Kidney (tissue), 22 donors: ENCODE measurements at places on chromosomes 7 and 10. TPM values are rescaled to one million over a fixed set of nuclear protein-coding genes. Genes with fewer than 3 reads are reported as not detected.

- H3K27ac ChIP-seq, result no peak overlapping the region
- no peaks in the 10 kb centered on the region for H3K4me1 ChIP-seq
- no peak overlapping the region for H3K4me3 ChIP-seq
- H3K27me3 ChIP-seq, result no peaks in the 10 kb centered on the region
Observed at GRCh38 chr7:141178486-141179135, 104.7 kb downstream of the TMEM178B start.

USP6NL gene
- polyA plus RNA-seq, result 4.5 TPM

CTAGE8 gene
- 5.4 TPM for polyA plus RNA-seq

DNAH11 gene
- 0.58 TPM for polyA plus RNA-seq

DNA sequence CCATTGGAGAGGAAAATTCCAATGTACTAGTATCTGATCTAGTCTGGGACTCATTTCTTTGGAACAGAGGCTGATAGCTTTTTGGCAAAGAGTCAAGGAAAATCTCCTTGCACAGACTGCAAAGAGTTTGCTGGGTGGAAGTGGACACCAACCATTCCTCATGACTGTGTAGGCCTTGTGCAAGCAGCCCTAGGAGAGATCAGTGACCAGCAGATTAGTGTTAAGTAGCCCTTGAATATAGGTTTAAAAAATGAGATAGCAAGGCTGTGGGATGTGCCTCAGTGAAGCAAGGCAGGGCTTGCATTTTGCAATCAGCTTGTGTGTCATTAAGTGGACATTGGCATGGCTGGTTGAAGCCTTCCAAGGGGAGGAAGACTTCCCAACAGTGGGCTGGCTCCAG is 341.6 kb downstream of the PLXNA4 start:
- H3K27ac ChIP-seq, result no peak overlapping the region
- DNase-seq, result no peak
- no peak overlapping the region for H3K4me3 ChIP-seq
- no peaks in the 10 kb centered on the region for H3K4me1 ChIP-seq

DNA sequence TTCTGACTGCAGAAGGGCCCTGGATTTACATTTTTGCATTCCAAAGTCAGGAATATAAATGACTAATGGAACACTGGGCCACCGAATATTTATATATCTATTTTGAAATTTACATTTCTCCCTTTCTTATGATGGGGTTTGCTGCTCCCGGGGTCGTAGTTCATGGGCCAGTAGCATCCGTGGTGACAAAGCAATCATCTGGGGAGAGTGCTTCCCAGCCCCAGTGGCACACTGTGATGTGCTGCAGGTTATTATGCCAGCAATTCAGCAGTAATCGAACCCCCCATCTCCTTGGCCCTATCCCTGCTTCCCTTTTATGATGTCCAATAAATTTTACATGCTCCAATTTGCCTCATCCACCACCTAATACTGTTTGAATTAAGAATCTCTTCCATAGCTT is 837.5 kb downstream of the LRMDA start:
- H3K4me3 ChIP-seq, result no peak overlapping the region
- no peak overlapping the region for H3K27ac ChIP-seq
- H3K4me1 ChIP-seq, result no peaks in the 10 kb centered on the region
- H3K27me3 ChIP-seq, result no peaks in the 10 kb centered on the region
- no peaks in the 10 kb centered on the region for H3K36me3 ChIP-seq

- H3K36me3 ChIP-seq, result no peaks in the 10 kb centered on the region
- H3K27ac ChIP-seq, result no peak overlapping the region
- no peak overlapping the region for H3K4me3 ChIP-seq
- no peaks in the 10 kb centered on the region for H3K4me1 ChIP-seq
- peak; percentile 17 for DNase-seq
Observed at GRCh38 chr7:72020311-72020710, 391.8 kb downstream of the CALN1 start.

DNA sequence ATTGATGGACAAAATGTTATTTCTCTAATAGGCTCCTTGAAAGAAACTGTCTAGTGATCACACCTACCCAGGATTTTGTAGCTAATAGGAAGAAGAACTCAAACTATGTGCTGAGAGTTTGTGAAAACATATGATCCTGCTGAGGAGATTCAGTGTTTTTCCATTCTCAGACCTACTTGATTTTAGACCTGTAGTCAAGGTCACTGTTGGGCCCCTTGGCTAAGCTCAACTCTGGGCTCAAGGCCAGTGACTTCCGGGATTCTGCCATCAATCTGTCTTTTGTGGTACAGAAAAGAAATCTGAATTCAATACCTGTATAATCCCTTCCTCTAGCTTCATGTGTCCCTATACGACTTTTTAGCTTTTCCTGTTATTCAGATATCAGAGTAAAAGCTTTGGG is 79.7 kb upstream of the FERD3L start:
- DNase-seq, result no peak
- H3K27ac ChIP-seq, result no peak overlapping the region
- no peak overlapping the region for H3K4me3 ChIP-seq

GRCh38 chr7:27112361-27112760 is 9.9 kb upstream of the HOXA2 start:
- peak overlapping the region; percentile 96 for H3K27ac ChIP-seq
- peak overlapping the region; percentile 65 for H3K4me3 ChIP-seq
- DNase-seq, result no peak
- peaks cover 5% of the 10 kb centered on the region for H3K36me3 ChIP-seq

DNA sequence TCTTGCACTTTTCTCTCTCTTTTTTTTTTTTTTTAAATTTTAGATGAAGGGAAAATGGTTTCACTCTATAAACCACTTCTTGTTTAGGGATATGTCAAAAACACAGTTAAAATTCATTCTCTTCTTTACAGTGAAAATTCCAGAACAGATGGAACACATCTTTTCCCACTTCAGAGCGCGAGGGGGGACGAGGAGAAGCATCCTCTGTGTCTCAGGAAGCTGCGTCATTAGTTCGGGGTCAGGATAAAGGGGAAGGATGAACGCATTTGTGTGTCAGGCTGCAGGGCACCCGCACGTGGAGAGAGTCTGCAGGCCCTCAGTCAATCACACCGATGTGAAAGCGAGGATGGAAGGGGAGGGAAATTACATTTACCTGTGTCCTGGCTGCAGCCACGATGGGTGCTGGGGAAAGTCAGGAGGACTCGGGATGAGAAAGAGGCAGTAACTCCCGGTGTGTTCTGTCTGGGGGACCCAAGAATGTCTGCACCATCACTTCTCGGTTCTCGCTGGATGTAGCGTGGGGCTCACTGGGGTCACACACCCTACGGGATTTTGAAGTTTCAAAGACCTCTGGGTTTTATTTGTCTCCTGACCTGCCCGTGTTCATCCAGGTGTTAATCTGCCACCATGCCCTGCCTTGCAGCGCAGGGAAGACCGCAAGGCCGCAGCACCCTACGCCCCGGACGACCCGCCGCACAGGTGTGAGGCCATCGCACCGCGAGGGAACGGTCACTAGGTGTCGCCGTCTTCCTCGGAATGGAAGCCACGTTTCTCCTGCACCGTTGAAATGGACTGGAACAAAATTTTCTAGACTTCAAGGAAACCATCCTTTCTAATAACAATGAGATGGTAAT is 66.7 kb upstream of the PITRM1 start:
- no peaks in the 10 kb centered on the region for H3K27me3 ChIP-seq
- peak; percentile 79 for DNase-seq
- H3K4me1 ChIP-seq, result no peaks in the 10 kb centered on the region
- H3K27ac ChIP-seq, result no peak overlapping the region

GRCh38 chr7:101599787-101600186 is 29.3 kb downstream of the MYL10 start:
- no peaks in the 10 kb centered on the region for H3K27me3 ChIP-seq
- no peaks in the 10 kb centered on the region for H3K4me1 ChIP-seq
- DNase-seq, result no peak
- H3K36me3 ChIP-seq, result no peaks in the 10 kb centered on the region
- H3K4me3 ChIP-seq, result no peak overlapping the region

DNA sequence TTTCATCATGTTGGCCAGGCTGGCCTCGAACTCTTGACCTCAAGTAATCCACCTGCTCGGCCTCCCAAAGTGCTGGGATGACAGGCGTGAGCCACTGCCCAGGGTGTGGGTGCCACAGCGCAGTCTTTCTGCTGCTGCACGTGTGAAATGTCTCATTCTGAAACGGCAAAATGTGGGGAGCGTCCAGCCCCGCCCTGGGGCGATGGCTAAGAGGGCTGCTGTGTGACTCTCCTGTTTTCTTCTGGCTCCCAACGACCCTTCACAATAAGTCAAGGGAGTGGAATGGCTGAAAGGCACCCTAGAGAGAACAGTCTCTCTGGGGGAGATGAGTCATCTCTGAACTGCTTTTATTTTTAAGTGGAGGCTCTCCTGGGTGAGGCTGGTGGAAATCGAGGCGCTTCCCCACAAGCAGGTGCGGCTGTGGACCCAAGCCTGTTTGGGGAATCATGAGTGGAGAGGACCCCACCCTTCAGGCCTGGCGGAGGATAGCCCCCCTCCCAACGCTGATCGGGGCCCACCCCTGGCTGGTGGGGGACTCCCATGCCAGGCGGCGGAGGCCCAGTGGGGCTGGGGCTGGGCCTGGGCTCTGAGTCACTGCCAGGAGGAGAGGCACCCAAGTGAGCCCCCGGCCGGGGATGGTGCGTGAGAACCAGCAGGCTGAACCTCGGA is 18.0 kb downstream of the ADAP1 start:
- H3K27ac ChIP-seq, result no peak overlapping the region
- H3K27me3 ChIP-seq, result no peaks in the 10 kb centered on the region
- DNase-seq, result no peak
- no peaks in the 10 kb centered on the region for H3K36me3 ChIP-seq
- no peak overlapping the region for H3K4me3 ChIP-seq

AKR1C4 gene
- not detected for polyA plus RNA-seq

SPDYE16 gene
- not detected for polyA plus RNA-seq

- H3K27ac ChIP-seq, result no peak overlapping the region
- H3K36me3 ChIP-seq, result no peaks in the 10 kb centered on the region
- H3K27me3 ChIP-seq, result no peaks in the 10 kb centered on the region
- no peak for DNase-seq
- H3K4me3 ChIP-seq, result no peak overlapping the region
Observed at GRCh38 chr7:7820939-7821338, 102.5 kb upstream of the RPA3 start.

DNA sequence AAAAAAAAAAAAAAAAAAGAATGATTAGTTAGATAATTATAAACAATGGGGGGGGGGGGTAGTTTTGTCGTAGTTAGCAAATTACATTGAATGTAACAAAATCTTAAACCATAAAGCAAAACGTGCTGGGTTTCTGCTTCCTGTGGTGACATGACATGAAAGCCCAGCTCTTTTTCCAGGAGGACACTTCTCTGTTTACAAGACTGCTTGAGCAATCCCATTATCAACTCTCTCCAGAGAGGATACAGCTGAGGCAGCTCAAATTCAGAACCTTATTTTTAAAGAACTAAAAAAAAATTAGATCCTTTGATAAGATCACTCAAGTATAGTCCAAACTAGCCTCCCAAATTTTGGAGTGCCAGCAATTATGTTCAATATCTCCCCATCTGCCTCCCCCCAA is 58.6 kb downstream of the ADRB1 start:
- H3K36me3 ChIP-seq, result no peaks in the 10 kb centered on the region
- no peaks in the 10 kb centered on the region for H3K27me3 ChIP-seq
- H3K27ac ChIP-seq, result no peak overlapping the region
- H3K4me3 ChIP-seq, result no peak overlapping the region
- DNase-seq, result no peak

GRCh38 chr10:61970182-61971002 is 68.9 kb downstream of the ARID5B start:
- H3K27ac ChIP-seq, result peak overlapping the region; percentile 16
- no peak overlapping the region for H3K4me3 ChIP-seq
- no peaks in the 10 kb centered on the region for H3K36me3 ChIP-seq
- peaks cover 6% of the 10 kb centered on the region for H3K4me1 ChIP-seq
